ENCODE measurements at places on chromosomes 6 and 20. TPM values are rescaled to one million over a fixed set of nuclear protein-coding genes. Genes with fewer than 3 reads are reported as not detected.
A peak's percentile ranks its signal among the peaks of the same experiment; 100 is the strongest.

- peaks cover 14% of the 10 kb centered on the region for H3K27me3 ChIP-seq
- no peak overlapping the region for H3K4me3 ChIP-seq
- peak; percentile 33 for DNase-seq
- peaks cover 3% of the 10 kb centered on the region for H3K4me1 ChIP-seq
- H3K27ac ChIP-seq: no peak overlapping the region
- H3K36me3 ChIP-seq: no peaks in the 10 kb centered on the region
These were observed 84.6 kb upstream of the ZNF322 start for GRCh38 chr6:26743941-26744699.

DNA sequence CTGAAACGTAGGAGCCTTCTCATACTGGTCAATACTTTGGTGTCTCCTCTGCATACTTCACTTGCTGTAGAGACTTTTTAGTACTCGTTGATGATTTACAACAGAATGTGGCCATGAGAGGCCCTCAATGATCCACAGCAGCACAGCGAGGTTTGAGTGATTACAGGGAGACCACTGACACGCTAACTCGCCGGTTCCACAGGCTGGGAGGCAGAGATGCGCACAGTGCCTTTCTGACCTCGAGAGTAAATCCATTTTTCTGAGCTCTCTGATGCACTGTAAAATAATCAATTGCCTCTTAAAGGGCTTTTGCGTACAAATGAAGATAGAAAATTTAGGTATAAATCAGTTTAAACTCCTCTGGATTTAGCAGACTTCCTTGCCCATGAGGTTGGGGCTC is 56.2 kb upstream of the TBC1D7 start:
- no peaks in the 10 kb centered on the region for H3K36me3 ChIP-seq
- peak overlapping the region; percentile 84 for H3K27ac ChIP-seq
- peaks cover 33% of the 10 kb centered on the region for H3K4me1 ChIP-seq

Gene MLN
- not detected for total RNA-seq

Gene SLC32A1
- not detected for total RNA-seq

Gene PNLDC1
- total RNA-seq: 0.71 TPM

- no peak overlapping the region for H3K27ac ChIP-seq
- H3K27me3 ChIP-seq: no peaks in the 10 kb centered on the region
- no peak for DNase-seq
- no peak overlapping the region for H3K4me3 ChIP-seq
These were observed 138.7 kb downstream of the RFPL4B start for GRCh38 chr6:112485827-112486212.

DNA sequence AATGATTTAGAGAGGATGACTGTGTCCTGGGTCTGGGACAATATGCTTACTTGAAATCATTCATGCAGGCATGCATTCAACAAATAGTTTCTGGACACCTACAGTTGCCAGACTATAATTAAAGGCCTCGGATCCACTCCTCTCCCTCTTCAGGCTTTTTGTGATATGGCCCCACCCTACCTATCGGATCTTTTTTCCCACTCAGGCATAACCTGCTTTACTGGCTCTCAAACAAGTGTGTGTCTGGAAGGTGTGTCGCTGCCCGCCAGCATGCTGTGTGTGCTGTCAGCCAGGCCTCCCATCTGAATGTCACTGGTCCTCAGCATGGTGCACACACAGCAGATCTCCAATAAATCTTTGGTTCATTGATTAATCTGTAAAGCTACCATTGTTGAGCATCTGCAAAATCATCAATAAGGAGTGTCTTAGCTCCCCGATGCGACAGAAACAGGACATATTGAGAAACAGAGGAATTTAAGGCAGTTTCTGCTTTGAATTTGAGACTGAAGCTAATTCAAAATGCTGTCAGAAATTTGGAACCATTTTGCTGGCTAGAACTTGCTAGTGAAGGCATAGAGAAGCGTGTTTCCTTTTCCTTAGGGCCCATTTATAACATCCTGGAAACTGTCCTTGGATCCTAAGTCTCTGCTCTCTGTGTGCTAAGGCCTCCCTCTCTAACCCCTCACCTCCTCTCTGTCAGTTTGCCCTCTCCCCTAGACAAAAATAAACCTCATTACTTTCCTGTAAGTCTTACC is 23.5 kb upstream of the CCN6 start:
- no peaks in the 10 kb centered on the region for H3K36me3 ChIP-seq
- H3K27ac ChIP-seq: no peak overlapping the region
- H3K27me3 ChIP-seq: no peaks in the 10 kb centered on the region
- H3K4me1 ChIP-seq: peaks cover 10% of the 10 kb centered on the region
- no peak overlapping the region for H3K4me3 ChIP-seq

DNA sequence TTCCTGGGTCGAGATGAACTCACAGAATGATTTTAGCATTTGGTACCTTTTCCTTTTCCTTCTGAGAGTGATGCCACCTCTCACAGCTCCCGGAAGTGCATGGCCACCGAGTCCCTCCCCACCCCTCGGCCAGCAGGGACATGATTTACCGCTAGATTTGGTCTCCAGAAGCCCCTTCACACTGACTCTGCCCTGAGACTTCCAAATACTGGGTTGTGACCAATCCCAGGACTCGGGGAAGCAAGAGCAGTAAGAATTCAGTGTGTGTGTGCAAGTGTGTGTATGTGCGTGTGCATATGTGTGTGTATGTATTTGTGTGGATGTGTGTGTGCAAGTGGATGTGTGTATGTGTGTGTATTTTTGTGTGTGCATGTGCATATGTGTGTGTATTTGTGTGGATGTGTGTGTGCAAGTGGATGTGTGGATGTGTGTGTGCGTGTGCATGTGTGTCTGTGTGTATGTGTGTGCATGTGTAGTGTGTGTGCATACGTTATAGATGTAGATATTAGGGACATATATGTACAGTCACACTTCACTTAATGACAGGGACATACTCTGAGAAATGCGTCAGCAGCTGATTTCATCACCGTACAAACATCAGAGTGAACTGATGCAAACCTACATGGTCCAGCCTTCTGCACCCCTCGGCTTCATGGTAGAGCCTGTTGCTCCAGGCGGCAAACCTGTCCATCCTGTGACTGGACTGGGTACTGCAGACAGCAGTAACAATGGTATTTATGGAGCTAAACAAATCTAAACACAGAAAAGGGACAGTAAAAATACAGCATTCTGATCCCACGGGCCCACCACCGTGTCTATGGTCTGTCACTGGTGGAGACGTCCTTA is 374.5 kb downstream of the TAF4 start:
- H3K4me3 ChIP-seq: no peak overlapping the region
- no peaks in the 10 kb centered on the region for H3K27me3 ChIP-seq
- no peak for DNase-seq
- no peaks in the 10 kb centered on the region for H3K4me1 ChIP-seq
- H3K27ac ChIP-seq: no peak overlapping the region

DNA sequence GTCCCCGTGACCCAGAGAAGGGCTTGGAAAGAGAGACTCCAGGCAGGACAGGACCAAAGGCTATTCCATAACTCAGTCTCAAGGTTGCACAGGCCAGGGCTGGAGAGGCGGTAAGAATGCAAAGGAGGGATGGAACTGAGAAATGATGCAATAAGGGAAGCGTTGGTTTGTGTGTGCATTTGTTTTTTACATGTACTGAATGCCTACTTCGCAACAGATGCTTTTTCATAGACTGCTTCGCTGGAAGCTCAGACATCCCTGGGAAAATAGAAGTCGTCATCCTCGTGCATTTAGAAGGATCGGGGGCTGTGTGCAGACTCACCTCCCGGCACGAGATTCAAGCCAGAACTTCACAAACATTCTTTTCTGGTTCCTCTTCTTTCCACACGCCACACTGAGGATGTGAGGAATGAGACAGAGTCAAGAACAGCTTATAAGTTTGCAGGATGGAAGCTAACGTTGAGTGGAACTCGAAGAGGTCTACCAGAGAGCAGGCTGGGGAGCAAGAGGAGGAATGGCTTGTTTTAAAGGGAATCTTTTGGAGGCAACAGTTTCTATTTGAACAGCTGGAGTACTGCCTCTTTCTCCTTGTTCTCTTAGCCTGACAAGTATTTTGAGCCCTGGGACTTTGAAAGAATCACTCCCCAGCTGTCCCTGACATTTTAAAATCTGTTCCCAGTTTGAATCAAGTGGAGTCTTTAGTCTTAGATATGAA is 19.3 kb upstream of the LY86 start:
- no peaks in the 10 kb centered on the region for H3K27me3 ChIP-seq
- no peak overlapping the region for H3K27ac ChIP-seq
- DNase-seq: no peak
- H3K4me3 ChIP-seq: no peak overlapping the region
- H3K36me3 ChIP-seq: peaks cover 13% of the 10 kb centered on the region

Data from B cell (primary cell).